Tibial artery (tissue), 4 donors: ENCODE measurements at places on chromosomes 4 and X.

DNA sequence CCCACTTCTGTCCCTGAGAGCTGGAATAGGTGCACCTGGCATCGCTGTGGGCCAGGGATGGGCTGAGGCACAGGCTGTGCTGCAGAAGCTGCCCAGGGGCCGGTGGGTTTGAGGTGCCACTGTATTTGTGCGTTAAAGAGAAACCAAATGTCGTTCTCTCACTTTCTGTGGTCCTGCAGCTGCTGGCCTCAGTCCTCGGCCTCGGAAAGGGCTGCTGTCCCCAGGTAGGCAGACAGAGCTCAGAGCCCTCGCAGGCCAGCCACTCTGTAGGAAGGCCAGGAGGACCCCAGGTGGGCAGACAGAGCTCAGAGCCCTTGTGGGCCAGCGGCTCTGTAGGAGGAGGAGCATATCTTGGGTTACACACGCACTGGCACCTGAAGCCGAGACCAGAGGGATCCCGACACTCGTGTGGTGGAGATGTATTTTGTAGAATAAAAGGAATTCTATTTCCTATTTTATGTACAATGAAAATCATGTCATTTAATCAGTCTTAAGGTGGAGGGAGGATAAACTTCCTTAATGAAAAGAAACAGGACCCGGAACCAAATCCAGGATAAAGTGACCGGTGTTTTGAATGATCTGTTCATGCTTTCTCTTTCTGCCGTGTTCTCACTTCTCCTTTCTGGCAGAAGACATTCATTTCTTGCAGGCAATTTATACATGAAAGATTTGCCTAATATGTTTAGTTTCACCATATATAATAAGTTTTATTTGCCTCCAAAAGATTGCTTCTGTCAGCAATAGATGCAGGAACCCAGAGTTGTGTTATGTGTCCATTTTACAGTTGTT is 54.4 kb upstream of the HGFAC start:
- H3K27me3 ChIP-seq = no peaks in the 10 kb centered on the region
- H3K27ac ChIP-seq = peak overlapping the region; percentile 88
- no peaks in the 10 kb centered on the region for H3K36me3 ChIP-seq
- no peak for DNase-seq

- H3K27ac ChIP-seq = no peak overlapping the region
- no peaks in the 10 kb centered on the region for H3K27me3 ChIP-seq
- DNase-seq = no peak
- H3K36me3 ChIP-seq = no peaks in the 10 kb centered on the region
- no peaks in the 10 kb centered on the region for H3K4me1 ChIP-seq
Measured at GRCh38 chrX:54397113-54397512, 39.3 kb upstream of the WNK3 start.

GRCh38 chrX:16743604-16744325 is 24.4 kb downstream of the SYAP1 start:
- no peak overlapping the region for H3K4me3 ChIP-seq
- H3K4me1 ChIP-seq = no peaks in the 10 kb centered on the region
- H3K27ac ChIP-seq = no peak overlapping the region
- no peak for DNase-seq
- H3K36me3 ChIP-seq = peaks cover 19% of the 10 kb centered on the region

DNA sequence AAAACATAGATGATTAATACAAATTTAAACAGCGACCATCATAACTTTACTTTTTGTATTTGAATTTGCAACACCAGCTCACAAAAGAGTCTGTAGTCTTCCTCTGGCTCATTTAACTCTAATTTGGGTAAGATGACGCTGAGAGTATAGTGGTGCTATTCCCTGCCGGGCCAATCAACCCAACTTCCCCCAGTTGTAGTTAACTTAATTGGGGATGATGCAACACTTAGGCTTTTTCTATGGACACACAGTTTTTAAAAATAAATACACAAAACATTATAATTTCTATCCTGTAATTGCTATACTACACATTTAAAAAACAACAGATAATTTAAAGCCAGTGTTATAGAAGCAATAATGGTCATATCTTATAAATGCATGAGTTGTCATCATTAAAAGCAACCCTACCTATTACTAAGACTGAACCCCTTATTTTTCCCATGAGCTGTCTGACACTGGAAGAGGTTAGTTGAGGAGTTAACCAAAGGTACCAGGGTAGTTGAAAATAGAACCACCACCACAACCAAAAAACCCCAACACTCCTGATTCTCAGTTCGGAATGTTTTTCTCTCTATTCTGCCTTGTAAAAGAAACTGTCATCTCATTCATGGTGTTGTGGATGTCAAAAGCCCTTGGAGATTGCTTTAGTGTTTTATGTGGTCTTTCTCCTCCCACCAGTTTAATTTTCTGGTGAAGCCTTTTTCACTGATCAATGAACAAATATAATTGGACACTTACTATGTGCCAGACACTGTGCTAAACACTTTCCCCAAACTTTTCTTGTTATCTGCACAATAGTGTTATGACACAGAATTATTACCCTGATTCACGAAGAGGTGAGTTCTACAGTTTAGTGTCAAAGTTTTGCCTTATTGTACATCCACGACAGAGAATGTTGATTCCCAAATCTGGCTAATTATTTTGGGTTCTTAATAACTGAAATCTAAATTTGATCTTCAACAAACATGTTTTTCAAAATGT is 61.5 kb upstream of the RAPGEF2 start:
- no peak for DNase-seq
- no peaks in the 10 kb centered on the region for H3K27me3 ChIP-seq
- H3K36me3 ChIP-seq = no peaks in the 10 kb centered on the region
- no peaks in the 10 kb centered on the region for H3K4me1 ChIP-seq
- no peak overlapping the region for H3K4me3 ChIP-seq

DNA sequence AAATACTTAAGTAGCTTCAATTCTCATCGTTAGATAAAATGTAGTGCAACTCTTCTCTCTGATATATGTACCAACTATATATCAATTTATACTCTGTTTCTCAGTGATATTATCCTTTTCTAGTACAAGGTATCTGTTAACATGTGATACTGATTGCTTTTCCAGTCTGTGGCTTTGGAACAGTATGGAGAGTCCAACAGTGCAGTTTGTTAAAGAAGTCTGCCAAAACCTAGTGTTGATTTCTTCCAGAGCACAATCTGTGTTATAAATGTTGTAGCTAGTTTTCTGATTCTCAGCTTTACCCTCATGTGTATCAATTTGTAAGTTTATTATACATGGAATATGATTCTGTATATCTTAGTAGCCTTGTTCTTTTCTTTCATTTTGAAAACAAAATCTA is 465.0 kb downstream of the IL15 start:
- H3K4me3 ChIP-seq = no peak overlapping the region
- no peaks in the 10 kb centered on the region for H3K27me3 ChIP-seq
- no peak overlapping the region for H3K27ac ChIP-seq
- no peak for DNase-seq
- no peaks in the 10 kb centered on the region for H3K4me1 ChIP-seq

DNA sequence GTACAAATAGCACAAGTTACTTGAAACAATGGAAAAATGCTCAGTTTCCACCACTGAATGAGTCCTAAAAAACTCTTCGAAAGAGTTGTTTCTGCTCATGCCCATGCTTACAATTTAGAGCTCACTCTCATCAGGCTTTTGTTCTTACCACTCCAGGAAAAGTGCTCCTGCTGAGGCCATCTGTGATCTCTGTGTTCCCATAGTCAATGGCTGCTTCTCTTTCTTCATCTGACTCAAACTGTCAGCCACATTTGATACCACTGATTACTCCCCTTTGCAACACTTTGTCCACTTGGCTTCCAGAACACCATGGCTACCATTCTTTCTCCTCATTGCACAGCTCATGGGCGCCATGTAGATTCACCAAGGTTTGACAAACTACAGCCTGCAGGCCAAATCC is 80.0 kb upstream of the SLC34A2 start:
- DNase-seq = no peak
- H3K36me3 ChIP-seq = no peaks in the 10 kb centered on the region
- no peaks in the 10 kb centered on the region for H3K27me3 ChIP-seq
- H3K4me3 ChIP-seq = no peak overlapping the region

DNA sequence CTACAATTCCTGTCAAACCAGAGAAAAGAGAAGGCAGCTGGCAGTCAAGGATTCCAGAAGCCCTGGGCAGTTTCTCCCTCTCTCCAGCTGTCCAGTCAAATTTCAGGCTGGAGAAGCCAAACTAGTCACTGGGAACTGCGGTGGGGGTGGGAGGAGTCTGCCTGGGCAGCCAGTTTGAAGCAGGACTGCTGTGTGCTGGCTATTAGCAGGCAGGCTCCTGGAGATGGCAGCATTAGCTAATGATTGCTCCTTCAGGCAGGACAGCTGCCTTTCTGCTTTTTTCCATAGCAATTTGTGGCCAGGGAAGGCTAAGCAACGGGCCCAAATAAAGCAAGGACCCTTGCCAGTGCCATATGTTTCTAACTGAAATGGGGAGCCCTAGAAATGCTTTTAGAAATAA is 44.7 kb upstream of the FGF13 start:
- no peak overlapping the region for H3K4me3 ChIP-seq
- H3K27ac ChIP-seq = no peak overlapping the region
- no peaks in the 10 kb centered on the region for H3K36me3 ChIP-seq
- no peaks in the 10 kb centered on the region for H3K27me3 ChIP-seq

GRCh38 chr4:76960014-76960413 is 10.5 kb downstream of the SEPTIN11 start:
- H3K4me3 ChIP-seq = no peak overlapping the region
- no peak for DNase-seq
- no peaks in the 10 kb centered on the region for H3K27me3 ChIP-seq

- no peak overlapping the region for H3K4me3 ChIP-seq
- peaks cover 87% of the 10 kb centered on the region for H3K36me3 ChIP-seq
- H3K27me3 ChIP-seq = no peaks in the 10 kb centered on the region
- H3K4me1 ChIP-seq = no peaks in the 10 kb centered on the region
Measured at GRCh38 chr4:88054901-88055300, 47.5 kb downstream of the PKD2 start.

DNA sequence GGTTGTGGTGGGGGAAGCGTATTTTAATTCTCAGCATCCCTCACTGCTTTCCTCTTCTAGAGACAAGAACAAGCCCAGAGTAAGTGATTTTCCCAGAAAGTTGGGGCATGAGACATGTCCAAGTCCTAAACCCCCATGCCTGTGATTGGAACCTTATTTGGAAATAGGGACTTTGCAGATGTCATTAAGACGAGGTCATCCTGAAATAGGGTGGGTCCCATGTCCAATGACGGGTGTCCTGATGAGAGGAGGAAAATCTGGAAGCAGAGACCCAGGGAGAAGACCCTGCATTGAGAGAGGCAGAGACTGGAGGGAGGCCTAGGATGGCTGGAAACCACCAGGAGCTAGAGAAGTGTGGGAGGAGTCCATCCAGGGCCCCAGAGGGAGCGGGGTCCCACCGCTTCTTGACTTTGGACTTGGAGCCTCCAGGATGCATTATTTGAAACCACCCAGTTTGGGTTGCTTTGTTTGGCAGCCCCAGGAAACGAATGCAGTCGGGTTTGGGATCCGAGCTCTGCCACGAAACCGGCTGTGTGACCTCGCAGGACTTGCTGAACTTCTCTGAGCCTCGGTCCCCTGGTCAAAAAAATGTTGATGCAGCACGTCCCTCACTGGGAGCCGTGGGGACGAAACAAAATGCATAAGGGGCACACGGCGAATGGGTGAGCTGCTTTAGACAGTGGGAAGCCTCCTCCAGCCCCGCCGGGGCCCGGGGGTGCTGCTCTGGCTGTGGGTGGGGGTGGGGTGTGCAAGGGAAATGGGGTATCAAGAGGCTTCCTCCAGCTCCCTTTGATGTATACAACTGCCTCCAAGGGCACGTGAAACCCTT is 113.9 kb downstream of the CPZ start:
- H3K4me1 ChIP-seq = no peaks in the 10 kb centered on the region
- H3K4me3 ChIP-seq = no peak overlapping the region
- no peak overlapping the region for H3K27ac ChIP-seq
- DNase-seq = peak; percentile 9
- H3K36me3 ChIP-seq = no peaks in the 10 kb centered on the region
- no peaks in the 10 kb centered on the region for H3K27me3 ChIP-seq

GRCh38 chr4:88720451-88721428 is 23.1 kb upstream of the NAP1L5 start:
- no peaks in the 10 kb centered on the region for H3K27me3 ChIP-seq
- peaks cover 23% of the 10 kb centered on the region for H3K36me3 ChIP-seq
- H3K4me3 ChIP-seq = no peak overlapping the region
- DNase-seq = no peak
- peak overlapping the region; percentile 52 for H3K27ac ChIP-seq
- no peaks in the 10 kb centered on the region for H3K4me1 ChIP-seq

DNA sequence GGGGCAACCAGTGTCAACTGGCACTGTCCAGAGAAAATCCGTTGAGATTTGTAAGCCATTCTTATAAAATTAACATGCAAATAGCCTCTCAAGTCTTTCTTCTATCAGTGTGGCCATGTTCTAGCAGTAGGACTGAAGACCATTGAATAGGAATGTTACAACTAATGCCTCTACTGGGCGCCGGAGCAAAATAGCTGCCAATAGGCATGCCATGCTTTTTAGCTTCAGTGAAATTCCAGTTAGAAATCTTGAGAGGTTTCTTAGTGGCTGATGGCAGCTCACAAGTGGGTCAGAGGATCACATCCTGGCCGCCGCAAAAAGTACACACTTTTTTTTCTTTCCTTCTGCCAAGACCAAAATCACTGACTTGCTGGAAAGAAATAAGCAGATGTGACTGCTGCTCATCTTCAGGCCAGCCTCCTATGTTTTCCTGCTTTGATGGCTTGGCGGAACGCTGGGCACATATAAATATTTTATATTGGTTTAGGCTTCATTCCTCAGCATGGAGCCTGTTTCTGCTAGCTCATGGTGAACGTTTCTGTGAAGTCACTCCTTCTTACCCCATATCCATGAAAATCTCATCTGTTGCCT is 293.1 kb downstream of the TENM3 start:
- H3K36me3 ChIP-seq = no peaks in the 10 kb centered on the region
- H3K27me3 ChIP-seq = no peaks in the 10 kb centered on the region
- DNase-seq = no peak
- H3K4me1 ChIP-seq = peaks cover 9% of the 10 kb centered on the region
- no peak overlapping the region for H3K27ac ChIP-seq

DNA sequence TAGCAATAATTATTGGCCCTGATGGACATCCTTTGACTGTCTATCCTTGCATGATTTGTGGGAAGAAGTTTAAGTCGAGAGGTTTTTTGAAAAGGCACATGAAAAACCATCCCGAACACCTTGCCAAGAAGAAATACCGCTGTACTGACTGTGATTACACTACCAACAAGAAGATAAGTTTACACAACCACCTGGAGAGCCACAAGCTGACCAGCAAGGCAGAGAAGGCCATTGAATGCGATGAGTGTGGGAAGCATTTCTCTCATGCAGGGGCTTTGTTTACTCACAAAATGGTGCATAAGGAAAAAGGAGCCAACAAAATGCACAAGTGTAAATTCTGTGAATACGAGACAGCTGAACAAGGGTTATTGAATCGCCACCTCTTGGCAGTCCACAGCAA is 60.7 kb downstream of the ZFX start:
- no peaks in the 10 kb centered on the region for H3K27me3 ChIP-seq
- H3K27ac ChIP-seq = no peak overlapping the region
- no peak overlapping the region for H3K4me3 ChIP-seq
- peaks cover 17% of the 10 kb centered on the region for H3K36me3 ChIP-seq

GRCh38 chr4:23814587-23814986 is 75.3 kb downstream of the PPARGC1A start:
- peaks cover 7% of the 10 kb centered on the region for H3K4me1 ChIP-seq
- H3K27ac ChIP-seq = no peak overlapping the region
- H3K36me3 ChIP-seq = peaks cover 15% of the 10 kb centered on the region
- H3K4me3 ChIP-seq = no peak overlapping the region

GRCh38 chrX:153766098-153766817 is 2.2 kb downstream of the PLXNB3 start:
- H3K4me3 ChIP-seq = peak overlapping the region; percentile 44
- DNase-seq = no peak
- no peaks in the 10 kb centered on the region for H3K27me3 ChIP-seq
